ENCODE measurements at places on chromosomes 4 and X. TPM values are rescaled to one million over a fixed set of nuclear protein-coding genes. Genes with fewer than 3 reads are reported as not detected.

DNA sequence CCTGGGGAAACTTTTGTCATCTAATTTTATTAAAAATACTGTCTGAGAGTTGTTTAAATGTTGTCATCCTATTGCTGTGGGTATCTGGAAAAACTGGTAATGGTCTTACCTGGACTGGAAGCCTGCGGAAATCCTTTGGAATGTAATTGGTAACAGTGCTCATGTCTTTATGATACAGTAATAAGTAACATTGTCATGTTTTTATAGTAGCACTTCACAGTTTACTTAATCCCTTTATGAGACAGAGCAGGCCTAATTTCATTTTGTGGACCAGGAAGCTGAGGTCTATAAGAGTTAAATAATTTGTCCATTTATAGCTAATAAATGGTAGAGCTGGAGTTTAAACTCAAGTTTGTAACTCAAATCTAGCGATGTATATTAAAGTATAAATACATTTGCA is 88.3 kb downstream of the TRAPPC11 start:
- DNase-seq = no peak

Gene NAA11
- not detected for total RNA-seq

- no peak for DNase-seq
These were observed 141.6 kb downstream of the KCNIP4 start for GRCh38 chr4:21806991-21807390.

Gene SUPT20HL2
- 0.57 TPM for total RNA-seq

Gene PAGE1
- total RNA-seq = not detected

Gene SMIM31
- 4.6 TPM for total RNA-seq

DNA sequence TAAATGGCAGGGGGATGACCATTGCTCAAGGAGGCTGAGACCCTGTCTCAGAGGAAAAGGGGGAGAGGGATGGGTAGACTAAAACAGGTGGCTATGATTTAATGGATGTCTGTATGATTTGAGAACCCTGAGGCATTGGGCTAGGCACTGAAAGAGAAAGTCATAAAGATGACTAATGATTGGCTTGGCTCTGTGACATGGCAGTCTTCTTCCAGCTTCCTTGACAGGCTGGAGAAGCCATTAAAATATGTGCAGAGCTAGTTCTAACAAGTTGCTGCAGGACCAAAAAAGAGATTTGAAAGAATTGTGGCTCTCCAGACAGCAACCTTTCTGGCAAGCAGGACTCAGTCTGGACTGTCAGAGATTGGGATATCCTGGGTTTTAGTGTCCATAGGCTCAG is 53.6 kb downstream of the AMER1 start:
- DNase-seq = no peak

- no peak for DNase-seq
These were observed 23.9 kb upstream of the CXCL13 start for GRCh38 chr4:77581724-77582123.

- DNase-seq = no peak
These were observed 81.7 kb downstream of the PWWP3B start for GRCh38 chrX:106249706-106250379.

DNA sequence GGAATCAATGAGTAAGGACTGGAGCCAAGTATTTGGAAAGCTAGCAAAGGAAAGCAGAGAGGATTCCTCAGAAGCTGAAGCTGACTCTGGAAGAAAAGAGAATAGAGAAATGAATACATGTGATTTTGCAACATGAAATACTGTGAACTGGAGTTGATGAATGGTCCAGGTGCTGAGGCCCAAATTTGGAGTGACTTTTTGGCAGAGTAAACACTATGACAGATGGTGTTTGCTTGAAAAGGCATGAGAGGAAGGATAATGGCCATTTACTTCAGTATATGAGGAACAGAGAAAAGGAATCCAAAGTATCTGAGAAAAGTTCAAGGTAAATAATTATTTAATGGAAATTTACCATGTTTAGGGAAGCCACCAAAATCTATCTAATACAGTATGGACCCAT is 236.7 kb downstream of the SLITRK2 start:
- no peak for DNase-seq

GRCh38 chrX:10474510-10474909 is 145.9 kb downstream of the MID1 start:
- no peak for DNase-seq

GRCh38 chr4:93317561-93317960 is 511.0 kb upstream of the ATOH1 start:
- no peak for DNase-seq

DNA sequence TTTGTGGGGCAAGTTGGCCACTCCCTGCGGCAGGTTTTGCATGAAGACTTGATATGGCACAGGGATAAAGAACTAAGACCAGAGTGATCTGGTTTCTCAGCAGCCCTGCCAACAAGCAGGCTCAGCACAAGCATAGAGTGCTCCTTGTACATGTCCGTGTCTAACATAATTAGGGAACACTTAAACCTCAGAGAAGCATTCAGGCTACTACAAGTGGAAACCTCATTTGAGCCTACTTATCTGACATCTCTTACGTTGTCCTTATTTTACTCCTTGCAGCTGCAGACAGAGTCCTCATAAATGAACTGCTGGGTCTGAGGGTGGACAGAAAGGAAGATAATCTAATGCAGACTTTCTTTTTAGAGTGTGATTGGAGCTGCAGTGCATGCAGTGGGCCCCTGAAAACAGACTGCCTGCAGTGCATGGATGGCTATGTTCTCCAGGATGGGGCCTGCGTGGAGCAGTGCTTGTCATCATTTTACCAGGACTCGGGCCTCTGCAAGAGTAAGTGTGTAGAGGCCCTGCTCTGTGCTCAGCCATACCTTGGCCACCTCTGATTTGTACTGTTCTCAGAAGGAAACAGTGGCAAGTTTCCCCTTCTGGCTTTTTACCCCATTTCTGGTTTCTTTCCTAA is 179.1 kb upstream of the ANXA3 start:
- DNase-seq = no peak

GRCh38 chr4:141126769-141127168 is 6.5 kb downstream of the RNF150 start:
- DNase-seq = no peak
